Ureter (tissue), 1 donor: ENCODE measurements at places on chromosomes 5 and 9. TPM values are rescaled to one million over a fixed set of nuclear protein-coding genes. Genes with fewer than 3 reads are reported as not detected.

SMC2 gene
- total RNA-seq = 7.2 TPM

ALDH7A1 gene
- 78.5 TPM for total RNA-seq

IL11RA gene
- 19.4 TPM for total RNA-seq

F12 gene
- 1.3 TPM for total RNA-seq

SEMA6A gene
- 37.8 TPM for total RNA-seq

GRCh38 chr5:142000704-142001484 lies 11.9 kb downstream of the GNPDA1 start:
- no peak for DNase-seq

GRCh38 chr5:68190619-68191018 lies 24.9 kb upstream of the PIK3R1 start:
- DNase-seq = no peak

DNA sequence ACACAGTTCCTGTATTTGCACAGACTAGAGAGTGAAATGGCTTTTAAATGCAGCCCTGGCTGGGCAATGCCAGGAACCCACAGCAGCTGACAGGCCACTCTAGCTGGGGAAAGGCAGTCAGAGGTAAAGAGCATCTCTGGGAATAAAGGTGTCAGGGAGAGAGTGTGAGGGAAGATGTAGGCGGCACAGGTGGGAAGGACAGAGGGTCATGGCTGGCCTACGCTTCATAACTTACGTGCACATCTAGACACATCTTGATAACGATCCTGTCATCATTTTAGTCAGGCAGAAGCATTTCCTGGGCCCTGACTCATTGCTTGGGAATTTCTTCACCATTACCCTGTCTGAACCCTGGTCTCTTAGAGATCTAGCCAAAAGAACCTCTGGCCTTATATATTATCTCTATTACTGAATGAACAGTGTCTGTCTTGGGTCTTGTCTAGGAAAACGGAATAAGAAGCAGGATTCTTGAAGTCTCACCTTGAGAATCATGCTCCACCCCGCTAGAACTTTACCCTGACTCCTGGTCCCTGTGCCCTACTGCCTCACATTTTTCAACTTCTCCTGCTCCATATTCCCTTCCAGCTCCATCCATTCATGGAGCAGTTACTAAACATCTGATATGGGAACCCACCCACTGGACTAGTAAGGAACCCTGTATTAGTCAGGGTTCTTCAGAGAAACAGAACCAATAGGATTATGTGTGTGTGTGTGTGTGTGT lies 106.4 kb upstream of the ELL2 start:
- no peak for DNase-seq

DNA sequence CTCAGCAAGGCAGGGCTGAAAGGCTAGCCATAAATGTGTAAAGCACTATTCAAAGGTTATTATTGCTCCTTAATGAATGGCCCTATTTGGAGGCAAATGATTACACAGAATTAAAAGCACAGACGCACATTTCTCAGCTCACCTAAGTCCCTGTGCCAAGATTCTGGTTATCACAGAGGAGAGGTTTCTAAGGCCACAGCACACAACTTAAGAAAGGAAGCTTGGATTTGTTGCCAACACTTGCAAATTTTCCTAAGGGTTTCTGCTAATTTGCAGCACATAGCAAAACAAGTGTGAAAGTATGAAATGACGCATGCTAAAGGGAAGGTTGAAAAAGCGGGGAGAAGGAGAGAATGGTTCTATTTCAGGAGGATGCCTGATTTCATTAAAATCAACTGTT lies 834.1 kb upstream of the C9orf72 start:
- DNase-seq = no peak

- no peak for DNase-seq
Measured at GRCh38 chr9:133260334-133261102, 14.5 kb downstream of the ABO start.

DNA sequence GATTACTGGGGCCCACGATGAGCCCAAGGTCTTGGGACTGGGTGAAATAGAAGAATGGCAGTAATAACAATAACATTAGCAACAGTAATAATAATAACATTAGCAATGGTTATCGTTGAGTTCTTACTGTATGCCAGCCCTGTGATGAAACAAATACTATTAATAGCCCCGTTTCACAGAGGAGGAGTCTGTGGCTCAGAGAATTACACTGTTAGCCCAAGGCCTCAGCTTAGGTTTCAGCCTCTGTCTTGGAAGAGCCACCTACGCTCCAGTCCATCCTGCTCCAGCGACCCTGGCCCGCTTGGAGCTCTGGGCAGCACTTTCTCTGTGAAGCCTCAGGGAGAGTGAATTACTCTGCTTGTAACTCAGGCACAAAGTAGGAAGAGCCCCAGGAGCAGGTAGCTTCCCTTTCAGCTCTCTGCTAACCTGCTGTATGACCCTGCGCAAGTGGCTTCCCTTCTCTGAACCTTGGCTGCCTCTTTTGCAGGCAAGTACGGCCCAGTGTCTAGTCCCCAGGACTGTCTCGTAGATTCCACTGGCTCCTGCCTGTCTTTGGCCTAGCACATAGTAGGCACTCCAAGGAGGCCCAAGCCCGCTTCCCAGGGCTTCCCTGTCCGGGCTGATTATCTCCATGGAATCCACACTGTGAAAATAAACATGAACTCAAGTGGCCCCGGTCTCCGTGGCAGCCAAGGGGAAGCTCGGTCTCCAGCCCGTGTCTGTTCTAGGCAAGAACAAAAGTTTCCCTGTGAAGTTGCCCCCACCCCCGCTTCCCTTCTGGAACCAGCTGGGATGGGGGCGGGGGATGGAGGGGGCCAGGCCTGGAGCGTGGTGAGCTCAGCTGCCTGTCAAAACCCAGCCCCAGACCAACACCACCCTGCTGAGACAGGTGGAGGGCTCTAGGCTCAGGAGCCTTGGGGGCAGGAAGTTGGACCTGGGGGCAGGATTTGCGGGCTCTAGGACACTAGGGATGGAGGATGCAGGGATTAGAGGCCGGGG lies 26.2 kb upstream of the LMX1B start:
- no peak for DNase-seq

DNA sequence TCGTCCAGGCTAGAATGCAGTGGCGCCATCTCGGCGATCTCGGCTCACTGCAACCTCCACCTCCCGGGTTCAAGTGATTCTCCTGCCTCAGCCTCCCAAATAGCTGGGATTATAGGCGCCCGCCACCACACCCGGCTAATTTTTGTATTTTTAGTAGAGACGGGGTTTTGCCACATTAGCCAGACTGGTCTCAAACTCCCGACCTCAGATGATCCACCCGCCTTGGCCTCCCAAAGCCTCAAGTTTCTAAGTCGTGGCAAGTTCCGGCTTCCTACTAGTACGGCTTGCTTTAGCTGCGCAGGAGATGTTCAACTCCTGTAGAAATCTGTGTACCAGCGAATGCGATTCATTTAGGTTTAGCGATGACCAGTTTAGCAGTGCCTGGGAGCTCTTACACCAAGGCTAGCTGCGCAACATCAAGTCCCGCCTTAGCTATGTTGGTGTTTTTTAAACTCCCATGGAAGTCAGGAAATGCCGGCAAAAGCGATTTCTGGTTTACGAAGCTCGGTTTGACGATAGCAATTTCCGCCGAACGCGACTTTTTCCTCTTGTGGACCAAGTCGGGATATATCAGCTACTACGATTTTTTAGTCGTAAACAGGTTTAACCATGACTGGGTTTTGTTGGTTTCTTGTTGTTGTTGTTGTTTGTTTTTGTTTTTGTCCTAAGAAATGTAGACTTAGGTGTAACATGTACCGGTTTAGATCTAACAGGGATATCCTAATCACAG lies 46.4 kb downstream of the ANXA2R start:
- DNase-seq = no peak

- DNase-seq = no peak
Measured at GRCh38 chr5:74164725-74165235, 475.7 kb downstream of the ENC1 start.

GRCh38 chr5:151347369-151347768 lies at the start of gene SLC36A2:
TSS of gene SLC36A2 (minus strand) at chr5:151347559. CDS start at chr5:151347460, 99 bp downstream.
- DNase-seq = no peak

GRCh38 chr9:37455884-37456647 lies 9.2 kb downstream of the ZBTB5 start:
- no peak for DNase-seq

GRCh38 chr5:92941806-92942205 lies 639.2 kb downstream of the NR2F1-AS1 start:
- DNase-seq = no peak

- DNase-seq = peak; percentile 78
Measured at GRCh38 chr5:173573126-173573960, 43.1 kb downstream of the BOD1 start.

DNA sequence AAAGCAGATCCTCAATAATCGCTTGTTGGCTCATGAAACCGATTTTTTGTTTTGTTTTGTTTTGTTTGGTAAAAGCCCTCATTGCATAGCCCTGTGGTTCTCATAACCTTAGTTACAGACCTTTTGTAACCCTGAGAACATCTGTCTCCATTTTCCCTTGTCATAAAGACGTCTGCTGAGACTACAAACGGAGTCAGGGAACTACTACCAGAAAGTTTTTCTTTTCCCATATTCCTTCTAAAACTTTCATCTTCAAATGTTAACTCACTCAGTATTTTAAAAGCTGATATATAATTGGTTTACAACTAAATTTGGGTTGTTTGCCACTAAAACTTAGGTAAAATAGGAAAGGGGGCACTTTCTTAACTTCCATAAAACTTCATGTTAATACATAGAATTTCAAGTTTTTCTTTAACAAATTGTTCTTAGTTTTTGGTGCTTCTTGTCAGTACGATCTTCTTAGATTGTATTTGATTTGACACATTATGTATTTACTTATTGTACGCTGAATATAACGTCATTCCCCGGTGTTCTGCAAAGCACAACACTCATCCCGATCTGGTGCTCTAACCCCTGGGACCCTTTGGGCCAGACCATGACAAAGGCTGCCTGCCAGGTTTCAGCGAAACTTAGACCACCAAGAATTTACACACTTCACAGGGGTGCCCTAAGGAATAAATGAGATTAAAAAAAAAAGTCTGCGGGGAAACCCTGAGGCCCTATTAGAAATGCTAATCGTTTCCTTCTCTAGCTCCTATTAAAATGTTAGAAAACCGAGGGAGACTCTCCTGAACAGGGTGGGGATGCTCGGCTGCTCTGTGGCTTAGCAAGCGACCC lies 1.1 kb upstream of the ANP32B start:
- DNase-seq = no peak

DNA sequence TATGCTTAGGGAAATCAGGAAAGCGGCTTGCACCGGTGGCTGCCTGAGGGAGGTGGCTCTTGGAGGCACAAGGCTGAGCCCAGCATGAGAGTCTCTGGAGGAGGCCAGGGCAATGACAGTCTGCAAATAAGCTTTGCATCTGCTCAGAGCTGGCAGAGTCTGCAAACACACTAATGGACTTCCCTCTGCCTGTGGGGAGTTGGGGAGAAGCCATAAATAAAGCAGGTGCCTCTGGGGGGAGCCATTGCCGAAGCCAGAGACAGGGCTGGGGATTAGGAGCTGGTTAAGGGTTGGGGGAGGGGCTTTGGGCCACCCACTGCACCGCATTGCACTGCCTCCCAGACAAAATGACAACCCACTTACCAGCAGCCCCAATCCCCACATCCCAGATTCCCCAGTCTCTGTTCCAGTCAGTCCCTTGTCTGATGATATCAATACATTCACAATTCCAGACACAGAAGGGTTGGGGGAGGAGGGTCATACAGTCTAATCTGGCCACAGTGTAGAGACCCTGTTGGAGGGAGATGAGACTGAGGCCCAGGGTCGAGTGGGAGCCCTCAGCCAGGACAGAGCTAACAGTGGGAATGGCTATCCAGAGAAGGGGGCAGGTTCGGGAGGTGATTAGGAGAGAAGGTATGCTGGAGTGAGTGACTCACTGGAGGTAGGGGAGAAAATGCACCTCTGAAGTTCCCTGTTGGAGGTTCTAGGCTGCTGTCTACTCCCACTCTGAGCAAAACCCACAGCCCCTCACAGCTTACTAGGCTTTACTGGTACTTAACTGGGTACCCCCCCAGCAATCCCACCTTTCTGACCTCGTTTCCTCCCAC lies 53.7 kb downstream of the PAX5 start:
- DNase-seq = no peak

- no peak for DNase-seq
Measured at GRCh38 chr9:93192721-93193387, 8.9 kb downstream of the WNK2 start.

DNA sequence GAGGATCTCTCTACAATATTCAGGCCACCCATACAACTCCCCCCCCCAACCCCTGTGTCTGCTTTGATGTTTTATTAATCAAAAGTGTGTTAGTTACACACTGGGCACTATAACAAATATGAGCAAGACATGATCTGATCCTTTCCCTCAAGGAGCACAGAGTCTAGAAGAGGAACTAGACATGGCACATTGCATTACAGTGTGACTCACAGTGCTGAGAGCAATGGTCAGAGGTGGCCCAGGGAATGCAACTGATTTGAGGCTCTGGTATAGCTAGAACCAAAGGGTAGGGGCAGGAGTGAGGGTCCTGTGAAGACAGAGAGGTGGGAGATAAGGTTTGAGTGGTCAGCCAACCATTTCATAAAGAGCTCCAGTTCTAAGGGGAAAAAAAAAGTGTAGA lies 539.2 kb downstream of the ACTL7B start:
- DNase-seq = no peak

DNA sequence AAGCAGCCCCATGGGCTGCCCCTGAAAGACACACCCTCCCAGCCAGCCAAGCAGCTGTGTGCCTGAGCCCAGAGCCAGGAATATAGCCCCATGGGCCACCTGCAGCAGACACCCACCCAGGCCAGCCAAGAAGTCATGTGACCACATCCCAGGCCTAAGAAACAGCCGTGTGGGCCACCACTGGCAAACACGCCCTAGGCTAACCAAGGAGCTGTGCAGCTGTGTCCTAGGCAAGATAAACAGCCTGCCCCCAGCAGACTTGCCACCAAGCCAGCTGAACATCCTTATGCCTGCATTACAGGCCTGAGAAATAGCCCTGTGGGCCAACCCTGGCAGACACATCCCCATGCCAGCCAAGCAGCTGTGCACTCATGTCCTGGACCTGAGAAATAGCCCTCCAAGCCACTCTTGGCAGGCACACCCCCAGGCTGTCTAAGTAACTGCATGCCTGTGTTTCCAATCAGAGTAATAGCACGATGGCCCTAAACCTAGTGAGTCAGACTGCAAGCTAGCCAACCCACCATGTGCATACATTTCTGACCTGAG lies 143.0 kb downstream of the ADAMTS6 start:
- no peak for DNase-seq

DNA sequence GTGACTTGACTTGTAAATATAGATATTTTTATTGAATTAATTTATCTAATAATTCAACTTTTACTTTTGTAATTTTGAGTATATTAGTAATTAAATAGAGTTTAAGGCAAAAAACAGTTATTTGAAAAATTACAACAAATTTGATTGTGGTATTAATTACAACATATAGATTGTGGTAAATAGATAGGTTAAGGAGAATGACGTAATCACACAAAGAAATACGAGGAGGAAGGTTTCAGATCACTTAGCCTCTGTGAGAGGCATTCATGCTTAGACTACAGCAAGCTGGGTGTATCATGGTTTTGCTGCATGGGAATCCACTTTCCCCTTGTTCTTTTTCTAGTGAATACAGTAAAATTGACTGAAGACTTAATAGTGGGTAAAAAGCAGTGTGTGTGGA lies 878.4 kb upstream of the EDIL3 start:
- DNase-seq = no peak

DNA sequence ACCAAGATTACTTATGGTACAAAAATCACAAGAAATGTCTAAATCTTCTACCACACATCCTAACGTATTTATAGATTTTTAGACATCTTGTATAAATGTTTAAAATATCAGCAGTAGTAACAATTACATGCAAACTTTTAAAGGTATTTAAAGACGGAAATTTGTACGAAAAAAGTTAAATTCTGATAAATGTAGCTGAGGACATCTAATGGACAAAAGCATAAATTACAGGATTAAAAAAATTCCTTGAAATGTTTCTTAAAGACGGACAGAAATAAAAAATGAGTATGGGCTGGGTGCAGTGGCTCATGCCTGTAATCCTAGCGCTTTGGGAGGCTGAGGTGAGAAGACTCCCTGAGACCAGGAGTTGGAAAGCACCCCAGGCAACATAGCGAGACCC lies 15.8 kb downstream of the ERCC8 start:
- DNase-seq = no peak
